ENCODE measurements at places on chromosomes 11 and 22.
A peak's percentile ranks its signal among the peaks of the same experiment; 100 is the strongest.

GRCh38 chr11:113874581-113875233 lies 665 bp downstream of the USP28 start:
- no peak for DNase-seq

- no peak for DNase-seq
Observed at GRCh38 chr22:37032134-37032534, 12.6 kb downstream of the MPST start.

- DNase-seq: no peak
Observed at GRCh38 chr11:23749762-23750430, 747.0 kb upstream of the LUZP2 start.

GRCh38 chr11:68980776-68981065 lies at the start of gene MRGPRD:
TSS of gene MRGPRD (minus strand) at chr11:68980986. CDS start at chr11:68980986, 0 bp downstream.
- no peak for DNase-seq

DNA sequence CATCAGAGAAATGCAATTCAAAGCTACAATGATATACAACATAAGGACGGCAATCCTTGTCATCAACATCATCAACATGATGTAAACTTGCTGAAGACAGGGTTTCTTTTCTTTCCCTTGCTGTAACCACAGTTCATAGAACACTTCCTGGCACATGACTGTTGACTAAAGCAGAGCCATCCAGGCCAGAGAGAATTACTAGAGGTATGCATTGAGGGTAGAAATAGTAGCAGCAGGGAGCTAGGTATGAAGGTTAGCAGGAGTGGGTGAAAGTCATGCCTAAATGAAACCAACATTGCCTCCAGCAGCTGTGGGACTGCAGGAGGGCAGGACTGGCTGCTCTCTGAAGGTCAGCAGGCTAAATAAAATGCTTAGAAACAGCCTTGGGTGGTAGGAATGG lies 103.7 kb downstream of the LRRC32 start:
- DNase-seq: no peak

DNA sequence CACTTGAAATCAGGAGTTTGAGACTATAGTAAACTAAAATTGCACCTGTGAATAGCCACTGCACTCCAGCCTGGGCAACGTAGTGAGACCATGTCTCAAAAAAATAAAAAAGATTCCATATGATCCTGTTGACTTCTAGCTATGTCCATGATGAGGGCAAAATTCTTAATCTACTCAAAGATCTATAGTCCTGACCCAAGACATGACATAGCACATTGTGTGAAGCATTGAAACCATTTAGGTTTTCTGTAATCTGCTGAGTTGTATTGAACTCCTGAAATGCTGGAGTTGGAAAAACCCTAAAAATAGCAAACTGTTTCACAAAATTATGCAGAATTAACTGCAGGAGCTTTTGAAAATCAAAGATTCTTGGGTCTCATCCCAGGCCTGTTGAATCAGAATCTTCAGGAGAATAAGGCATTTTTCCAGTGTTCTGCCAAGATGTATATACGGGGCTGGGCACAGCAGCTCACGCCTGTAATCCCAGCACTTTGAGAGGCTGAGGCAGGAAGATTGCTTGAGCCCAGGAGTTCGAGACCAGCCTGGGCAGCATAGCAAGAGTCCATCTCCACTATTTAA lies 29.8 kb upstream of the LDHA start:
- DNase-seq: no peak

DNA sequence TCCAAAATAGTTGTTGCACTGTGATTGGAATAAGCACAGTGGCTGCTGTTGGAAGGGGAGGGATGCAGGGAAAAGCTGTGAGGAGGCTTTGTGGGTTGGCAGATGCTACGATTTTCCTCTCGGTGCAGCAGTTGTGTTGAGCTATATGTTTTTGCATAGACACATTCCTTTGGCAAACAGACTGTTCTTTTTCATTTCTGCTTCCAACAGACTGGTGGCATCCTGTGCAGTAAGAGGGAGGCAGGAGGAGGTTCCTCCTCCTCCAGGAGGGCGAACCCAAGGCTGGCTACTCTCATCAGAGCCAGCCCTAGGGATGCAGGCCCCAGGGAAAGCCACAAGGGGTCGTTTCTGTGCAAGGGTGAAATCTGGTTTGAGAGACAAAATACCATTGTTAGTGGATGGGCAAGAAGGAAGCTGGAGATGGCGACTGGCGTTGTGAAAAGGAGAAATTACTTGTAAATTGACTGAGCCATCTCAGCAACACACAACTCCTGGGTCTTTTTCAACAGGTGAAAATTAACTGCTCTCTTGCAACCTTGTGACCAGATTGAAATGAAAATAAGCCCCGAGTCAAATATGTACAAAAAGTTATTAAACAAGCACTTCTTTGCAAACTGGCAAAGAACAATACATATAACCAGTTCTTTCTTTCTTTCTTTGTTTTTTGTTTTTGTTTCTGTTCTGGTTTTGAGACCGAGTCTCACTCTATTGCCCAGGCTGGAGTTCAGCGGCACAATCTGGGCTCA lies 26.5 kb upstream of the UBASH3B start:
- peak; percentile 62 for DNase-seq

DNA sequence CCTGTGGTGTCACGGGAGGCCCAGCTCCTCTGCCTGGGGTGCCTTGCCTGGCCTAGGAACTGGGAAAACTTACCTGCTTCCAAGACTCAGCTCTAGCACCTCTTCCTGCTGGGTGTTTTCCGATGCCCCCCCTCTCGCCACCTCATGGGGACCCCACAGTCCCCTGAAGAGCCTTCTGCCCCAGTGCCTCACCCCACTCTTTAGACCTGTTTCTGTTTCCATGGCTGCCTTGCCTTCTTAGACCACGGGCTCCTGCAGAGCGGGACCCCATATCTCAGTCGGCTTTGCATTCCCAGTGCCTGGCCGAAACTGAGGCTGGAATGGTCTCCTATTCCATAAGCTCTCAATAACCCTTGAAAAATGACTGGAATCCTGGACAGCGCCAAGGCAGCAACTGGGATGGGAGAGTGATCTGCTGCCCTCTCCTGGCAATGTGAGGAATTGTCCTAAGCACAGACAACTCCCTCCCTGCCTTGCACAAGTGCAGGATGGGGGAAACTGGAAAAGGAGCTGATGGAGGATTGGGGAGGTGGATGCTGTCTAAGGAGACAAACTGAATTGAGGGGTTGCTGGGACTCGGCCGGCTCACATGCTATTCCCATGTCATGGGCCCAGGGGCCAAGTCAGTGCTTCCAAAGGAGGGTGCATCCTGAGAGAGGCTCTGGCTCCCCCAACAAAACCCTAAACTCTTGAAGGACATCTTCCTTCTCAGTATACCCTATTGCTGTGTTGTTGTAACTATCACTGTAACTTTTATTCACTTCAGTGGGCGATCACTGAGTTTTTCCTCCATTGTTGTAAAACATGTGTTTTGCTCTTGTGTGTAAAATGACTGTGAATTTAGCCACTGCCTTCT lies 26.6 kb upstream of the IL17RA start:
- peak; percentile 68 for DNase-seq

DNA sequence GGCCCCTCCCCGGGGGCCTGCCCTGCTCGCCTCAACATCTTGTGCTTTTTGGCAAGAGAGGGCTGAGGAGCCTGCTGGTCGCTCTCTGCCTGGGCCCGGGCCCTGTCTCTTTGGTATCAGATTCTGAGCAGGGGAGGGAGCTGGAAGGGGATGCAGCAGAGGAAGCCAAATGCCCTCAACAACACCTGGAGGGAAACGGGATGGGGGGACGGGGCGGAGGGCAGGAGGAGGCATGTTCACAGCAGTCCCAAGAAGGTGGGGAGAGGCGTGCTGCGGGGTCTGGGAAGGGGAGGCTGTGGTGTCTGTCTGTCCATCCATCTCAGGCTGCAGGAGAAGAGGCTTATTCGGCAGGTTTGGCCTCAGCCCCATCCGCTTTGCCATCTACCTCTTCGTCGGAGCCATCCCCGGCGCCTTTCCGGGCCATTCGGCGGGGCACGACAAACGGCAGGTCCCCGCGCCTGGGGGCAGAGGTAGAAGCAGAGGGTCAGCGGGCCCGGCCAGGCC lies 29.4 kb downstream of the APOL1 start:
- DNase-seq: no peak

DNA sequence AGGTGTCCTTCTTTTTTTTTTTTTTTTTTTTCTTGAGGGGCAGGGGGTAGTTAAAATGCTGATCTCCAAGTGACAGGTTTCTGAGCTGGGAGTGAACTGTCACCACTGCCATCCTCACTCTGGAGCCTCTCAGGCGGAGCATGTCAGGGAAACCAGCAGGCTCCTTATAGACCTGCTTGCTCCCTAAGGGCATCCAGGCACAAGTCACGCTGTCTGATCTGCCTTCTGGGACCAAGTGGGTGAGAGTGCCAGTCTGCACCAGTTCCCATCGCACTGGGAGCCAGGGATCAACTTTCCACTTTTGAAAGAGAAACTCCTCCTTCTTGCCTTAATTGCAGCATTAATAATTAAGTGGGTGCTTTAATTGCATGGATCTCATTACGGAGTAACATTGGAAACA lies 537.9 kb upstream of the CADM1 start:
- DNase-seq: no peak

DNA sequence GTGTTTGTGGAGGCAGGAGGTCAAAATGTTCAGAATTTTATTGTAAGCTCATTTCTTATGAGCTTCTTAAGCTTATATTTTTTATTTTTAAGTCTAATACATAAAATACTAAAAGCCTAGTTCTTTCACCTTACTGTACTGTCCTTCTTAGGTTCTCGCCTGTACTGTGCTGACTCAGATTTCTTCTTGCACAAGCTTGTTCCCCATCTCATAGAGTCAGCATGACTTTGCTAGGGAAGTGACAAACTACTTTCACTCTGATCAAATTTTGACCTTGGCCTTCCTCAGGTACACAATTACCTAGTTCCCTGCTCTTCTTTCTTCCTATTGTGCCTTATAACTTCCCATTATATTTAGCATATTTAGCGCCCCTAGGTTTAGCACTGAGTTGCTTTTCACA lies 81.5 kb downstream of the STK33 start:
- no peak for DNase-seq

- peak; percentile 86 for DNase-seq
Observed at GRCh38 chr11:67400251-67400941, 1.3 kb downstream of the PPP1CA start.

DNA sequence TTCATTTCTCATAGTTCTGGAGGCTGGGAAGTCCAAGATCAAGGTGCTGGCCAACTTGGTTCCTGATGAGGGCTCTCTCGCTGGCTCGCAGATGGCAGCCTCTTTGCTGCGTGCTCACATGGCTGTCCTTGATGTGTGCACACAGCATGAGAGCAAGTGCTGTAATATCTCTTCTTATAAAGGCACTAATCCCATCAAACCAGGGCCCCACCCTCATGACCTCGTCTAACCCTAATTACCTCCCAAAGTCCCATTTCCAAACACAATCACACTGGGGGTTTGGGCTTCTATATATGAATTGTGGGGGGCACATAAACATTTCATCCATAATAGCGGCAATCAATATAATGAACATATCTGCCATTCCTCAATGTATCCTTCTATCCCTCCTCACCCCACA lies 1062.1 kb downstream of the BRD1 start:
- no peak for DNase-seq

GRCh38 chr11:64244966-64245365 lies 1.8 kb downstream of the PPP1R14B start:
- DNase-seq: no peak

- peak; percentile 30 for DNase-seq
Observed at GRCh38 chr11:14977101-14977880, 5.1 kb upstream of the CALCA start.

DNA sequence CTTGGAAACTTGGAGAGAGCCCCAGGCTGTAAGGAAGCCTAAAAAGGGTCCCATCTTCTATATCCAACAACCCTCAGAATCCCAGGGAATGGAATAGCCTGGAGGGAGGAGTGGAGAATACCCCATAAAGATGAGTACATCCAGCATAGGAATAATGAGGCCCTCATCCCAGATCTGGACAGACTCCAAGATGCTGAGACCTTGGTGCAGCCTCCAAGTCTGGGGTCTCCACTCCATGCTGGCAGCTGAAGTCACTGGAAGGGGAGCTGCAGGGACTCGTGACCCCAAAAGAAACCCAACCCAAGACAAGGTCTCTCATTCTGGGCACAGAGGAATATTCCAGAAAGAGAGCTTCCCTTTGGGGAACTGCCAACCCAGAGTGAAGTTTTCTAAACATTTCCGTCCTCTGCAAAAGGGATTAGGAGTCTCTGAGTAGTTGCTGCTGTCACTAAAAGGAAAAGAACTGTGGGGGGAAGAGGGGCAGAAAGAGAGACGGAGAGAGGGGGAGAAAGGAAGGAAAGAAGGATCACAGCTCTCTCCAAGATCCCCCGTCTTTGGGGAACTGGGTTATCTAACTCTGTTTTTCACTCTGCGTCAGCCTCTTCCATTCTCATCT lies 589 bp downstream of the SCGB1A1 start:
- no peak for DNase-seq

GRCh38 chr22:23522623-23523251 lies 57.4 kb downstream of the IGLL1 start:
- DNase-seq: peak; percentile 61

Data from BE2C (cell line).